ENCODE measurements at places on chromosomes 6 and 20.

GRCh38 chr20:19913927-19914614, 103.1 kb upstream of the NAA20 start:
- DNase-seq: no peak

GRCh38 chr20:13223736-13224520, 2.9 kb downstream of the ISM1 start:
- DNase-seq: no peak

DNA sequence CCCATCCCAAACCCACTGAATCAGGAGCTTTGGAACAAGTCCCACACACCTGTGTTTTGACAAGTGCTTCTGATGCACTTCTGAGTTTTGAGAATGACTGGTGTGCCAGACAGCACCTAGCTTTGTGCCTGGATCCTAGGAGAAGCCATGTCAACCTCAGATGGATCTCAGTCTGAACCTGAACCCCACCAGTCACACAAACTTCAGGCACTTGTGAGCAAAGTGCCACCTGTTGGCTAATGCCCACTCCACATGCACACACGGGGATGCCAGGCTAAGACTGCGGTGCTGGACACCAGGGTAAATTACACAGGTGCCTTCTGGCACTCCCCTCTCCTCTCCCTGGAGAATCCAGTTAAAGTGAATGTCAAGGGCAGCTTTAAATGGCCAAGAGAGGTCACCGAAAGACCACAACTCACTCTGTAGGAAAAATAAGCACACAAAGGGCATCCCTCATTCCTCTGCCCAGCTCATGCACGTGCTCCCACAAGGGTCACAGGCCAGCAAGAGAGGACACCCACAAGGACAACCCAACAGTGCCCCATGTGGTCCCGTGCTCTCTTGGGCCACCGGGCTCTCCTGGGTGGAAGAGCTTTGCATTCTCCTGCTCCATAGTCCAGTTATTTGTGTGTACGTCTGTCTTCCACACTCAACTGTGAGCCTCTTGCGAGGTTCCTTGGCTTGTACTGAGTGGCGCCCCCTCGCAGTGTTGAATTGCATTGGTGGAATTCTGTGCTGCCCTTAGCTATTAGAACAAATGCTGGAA, 45.6 kb downstream of the TAF8 start:
- no peak for DNase-seq

- no peak for DNase-seq
Measured at GRCh38 chr6:101462576-101462975, 69.1 kb downstream of the GRIK2 start.

DNA sequence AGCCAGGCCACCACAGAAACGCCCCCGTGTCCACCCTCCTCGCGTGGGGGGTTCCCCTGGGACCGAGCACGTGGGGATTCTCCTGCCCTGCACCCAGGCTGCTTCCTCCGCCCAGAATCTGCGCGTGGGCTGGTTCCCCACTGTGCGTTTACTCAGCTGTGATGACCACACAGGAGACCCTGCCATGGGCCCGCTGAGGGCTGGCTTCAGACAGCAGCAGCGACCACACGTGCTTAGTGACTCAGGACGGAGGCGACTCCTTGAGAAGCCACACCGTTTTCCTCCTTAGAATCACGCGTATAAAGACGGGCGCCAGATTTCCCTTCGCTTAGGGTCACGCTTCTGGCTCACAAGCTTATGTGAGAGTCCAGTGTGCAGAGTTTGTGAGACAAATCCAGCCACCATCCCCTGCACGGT, 63.9 kb upstream of the PDE10A start:
- DNase-seq: no peak

DNA sequence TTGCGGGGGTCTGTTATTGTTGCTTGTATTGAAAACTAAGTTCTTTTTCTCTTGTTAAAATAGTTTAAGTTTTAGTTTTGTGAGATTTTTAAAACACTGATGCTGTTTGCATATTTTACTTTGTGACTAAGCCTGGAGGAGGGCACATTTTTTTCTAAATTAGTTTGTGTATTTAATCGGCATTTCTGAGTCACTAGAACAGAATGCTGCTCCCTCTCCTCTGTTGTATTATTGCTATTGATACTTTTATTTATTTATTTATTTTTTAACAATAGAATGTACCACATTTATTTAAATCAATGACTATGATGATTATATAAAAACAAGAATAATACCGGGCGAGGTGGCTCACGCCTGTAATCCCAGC, 5.1 kb upstream of the FAM50B start:
- no peak for DNase-seq

- DNase-seq: no peak
Measured at GRCh38 chr6:158476389-158476788, 83.5 kb upstream of the TMEM181 start.

GRCh38 chr6:89140347-89141156, 5.3 kb upstream of the PM20D2 start:
- DNase-seq: no peak

DNA sequence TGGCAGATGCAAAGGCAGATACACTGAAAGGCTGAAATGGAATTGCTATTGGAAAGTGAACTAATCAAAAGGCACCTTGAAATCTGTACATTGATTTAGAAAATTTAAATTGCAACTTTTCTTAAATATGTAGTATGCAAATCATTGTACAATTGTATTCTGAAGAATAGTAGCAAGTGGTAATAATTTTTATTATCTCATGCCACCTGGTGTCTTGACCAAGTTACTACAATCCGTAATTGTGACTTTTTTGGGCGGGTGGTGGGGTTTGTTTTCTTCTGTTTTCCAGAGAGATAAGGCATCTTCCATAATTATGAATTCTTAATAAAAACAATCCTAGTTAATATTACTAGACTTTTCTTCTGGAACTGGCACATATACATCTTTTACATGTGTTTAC, 12.5 kb upstream of the BCKDHB start:
- DNase-seq: peak; percentile 57

- no peak for DNase-seq
Measured at GRCh38 chr6:167298127-167298526, 7.0 kb downstream of the UNC93A start.

GRCh38 chr6:126312013-126312665, 27.8 kb upstream of the CENPW start:
- no peak for DNase-seq

DNA sequence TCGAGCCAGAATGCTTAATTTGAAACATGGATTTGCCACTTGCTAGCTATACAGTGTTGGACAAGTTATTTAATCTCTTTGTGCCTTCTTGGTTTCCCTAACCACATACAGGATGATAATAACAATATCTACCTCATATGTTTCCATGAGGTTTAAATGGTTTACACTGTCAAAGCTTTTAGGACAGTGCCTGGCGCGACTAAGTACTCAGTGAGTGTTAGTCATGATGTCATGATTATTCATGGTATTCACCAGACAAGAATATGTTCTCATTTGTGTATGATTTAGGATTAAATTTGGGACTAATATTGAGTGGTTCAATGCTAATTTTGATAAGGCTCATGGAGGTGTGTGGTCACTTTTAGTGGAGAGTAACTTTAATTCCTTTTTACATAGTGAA, 167.4 kb downstream of the EYA4 start:
- DNase-seq: no peak

- DNase-seq: no peak
Measured at GRCh38 chr6:22892452-22892851, 323.1 kb downstream of the HDGFL1 start.

GRCh38 chr6:148739822-148740128, 7.1 kb upstream of the UST start:
- no peak for DNase-seq

GRCh38 chr6:17429383-17430061, 36.1 kb downstream of the CAP2 start:
- DNase-seq: no peak

DNA sequence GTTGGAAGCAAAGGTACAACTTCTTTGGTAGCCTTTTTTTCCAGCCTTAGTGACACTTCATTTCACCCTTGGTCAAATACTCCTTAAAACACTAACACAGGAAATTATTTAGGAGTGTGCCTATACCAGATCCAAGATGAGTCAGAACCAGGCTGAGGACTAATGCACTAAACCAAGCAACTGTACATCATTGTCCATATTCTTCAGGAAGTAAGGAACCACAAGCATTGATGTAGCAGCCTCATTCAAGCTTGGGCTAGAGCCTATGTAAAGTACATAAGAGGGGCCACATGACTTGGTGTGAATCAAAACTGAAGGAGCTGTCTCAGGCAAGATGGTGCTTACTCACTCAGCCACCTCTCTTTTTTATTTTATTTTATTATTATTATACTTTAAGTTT, 20.7 kb upstream of the ADGB start:
- no peak for DNase-seq

DNA sequence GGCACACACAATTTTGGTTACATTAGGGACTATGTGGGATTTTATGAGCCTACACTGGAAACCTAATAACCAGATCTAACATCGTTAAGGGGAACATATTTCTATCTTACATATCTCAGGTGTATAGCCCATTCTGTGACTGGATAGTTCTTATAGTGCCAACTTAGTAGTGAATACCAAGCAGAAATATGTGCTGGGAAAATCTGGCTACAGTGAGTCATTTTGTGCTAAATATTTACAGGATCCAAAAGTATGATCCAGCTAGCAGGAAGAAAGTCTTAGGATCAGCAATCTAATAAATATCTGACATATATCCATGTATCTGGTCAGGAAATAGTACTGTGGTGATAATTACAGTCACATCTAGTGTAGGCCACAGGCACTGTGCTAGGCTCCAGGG, 94.6 kb upstream of the INSM1 start:
- no peak for DNase-seq

DNA sequence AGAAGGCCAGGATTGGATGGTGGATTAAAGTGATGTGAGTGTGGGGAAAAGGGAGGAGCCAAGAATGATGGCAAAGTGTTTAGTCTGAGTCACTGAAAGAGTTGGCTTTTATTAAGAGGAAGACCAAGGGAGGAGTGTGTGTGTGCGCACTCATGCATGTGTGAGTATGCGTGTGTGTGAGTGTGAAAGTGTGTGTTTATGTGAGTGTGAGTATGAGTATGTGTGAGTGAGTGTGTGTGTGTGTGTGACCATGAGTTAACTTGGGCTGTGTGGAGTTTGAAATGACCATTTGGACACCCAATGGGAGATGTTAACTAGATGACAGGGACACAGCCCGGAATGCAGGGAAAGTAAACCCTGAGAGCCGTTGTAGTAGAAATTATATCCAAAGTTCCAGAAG, 57.6 kb upstream of the EYA2 start:
- DNase-seq: no peak
